Kidney glomerular epithelial cell (primary cell): ENCODE measurements at places on chromosomes 6 and 20.

DNA sequence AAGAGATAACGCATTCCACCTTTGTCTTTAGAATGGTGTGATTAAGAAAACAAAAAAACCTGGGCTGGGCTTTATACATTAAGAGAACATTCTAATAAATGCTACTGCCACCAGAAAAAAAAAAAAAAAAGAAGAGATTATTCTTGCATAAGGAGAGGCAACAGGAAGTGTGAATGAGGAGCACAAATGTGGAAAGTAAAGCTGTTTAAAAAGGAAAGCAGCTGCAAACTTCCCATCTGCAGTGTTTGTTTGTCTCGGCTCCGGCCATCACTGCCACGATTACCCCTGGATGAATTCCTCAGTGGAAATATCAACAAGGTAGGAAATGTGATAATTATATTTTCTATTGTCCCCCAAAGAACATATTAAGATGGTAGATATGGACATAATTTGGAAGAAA is 223.9 kb downstream of the PHF3 start:
- DNase-seq, result no peak

GRCh38 chr6:13191461-13191860 is 136.9 kb downstream of the TBC1D7 start:
- no peak for DNase-seq

DNA sequence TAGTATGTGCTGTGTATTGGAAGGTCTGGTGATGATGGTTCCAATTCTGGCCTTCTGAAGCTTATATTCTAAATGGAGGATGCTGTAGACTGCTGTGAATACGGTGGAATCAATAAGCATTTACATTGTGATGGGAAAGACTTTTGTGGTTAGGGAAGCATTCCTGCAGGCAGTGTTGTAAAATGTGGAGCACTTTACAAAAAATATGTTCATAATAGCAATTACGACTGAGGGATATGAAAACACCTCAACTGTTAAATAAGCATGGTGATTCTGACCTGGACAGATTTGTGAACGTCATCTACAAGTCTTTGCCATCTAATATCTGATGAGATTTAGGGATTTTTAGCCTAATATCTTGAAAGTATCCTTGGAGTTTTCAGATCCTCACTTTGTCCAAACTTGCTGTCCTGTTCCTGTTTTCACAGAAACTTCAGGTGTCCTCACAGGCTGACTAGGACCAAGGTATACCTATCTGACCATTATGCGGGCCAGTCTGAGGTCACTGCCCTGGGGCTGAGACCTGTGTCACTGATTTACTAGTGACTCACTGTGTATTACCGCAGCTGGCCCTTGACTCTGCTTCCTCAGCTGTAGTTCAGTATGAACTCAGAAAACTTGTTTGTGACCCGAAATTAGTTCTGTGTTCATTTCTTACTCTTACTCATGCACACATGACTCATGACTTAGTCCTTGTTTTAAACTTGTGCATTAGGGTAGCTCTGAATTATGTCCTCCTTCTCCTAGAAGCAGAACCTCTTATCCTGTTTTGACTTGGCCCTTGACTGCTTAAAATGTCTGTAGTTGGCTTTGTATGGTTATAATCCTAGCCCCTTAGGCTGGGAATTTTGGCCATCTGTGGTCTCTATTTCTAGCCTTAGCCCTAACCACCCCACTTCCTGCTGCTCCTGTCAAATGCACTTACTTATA is 343.0 kb downstream of the CDKAL1 start:
- peak; percentile 96 for DNase-seq

DNA sequence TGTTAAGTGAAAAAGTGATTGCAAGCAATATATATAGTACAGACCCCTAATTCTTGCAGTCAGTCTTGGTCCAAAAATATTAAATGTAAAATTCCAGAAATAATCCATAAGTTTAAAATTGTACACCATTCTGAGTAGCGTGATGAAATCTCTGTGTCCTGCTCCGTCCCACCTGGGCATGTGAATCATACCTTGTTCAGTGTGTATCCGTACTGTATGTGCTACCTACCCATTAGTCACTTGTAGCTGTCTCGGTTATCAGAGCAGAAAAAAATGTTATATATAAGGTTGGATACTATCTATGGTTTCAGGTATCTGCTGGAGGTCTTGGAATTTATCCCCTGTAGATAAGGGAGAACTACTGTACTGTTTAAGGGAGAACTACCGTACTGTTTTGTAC is 16.3 kb downstream of the IRAK1BP1 start:
- no peak for DNase-seq

GRCh38 chr6:125865015-125865414 is 74.3 kb downstream of the NCOA7 start:
- DNase-seq, result no peak

- no peak for DNase-seq
Measured at GRCh38 chr6:161374971-161375873, 101.4 kb upstream of the AGPAT4 start.

- DNase-seq, result no peak
Measured at GRCh38 chr6:88562353-88563276, 396.5 kb upstream of the CNR1 start.

DNA sequence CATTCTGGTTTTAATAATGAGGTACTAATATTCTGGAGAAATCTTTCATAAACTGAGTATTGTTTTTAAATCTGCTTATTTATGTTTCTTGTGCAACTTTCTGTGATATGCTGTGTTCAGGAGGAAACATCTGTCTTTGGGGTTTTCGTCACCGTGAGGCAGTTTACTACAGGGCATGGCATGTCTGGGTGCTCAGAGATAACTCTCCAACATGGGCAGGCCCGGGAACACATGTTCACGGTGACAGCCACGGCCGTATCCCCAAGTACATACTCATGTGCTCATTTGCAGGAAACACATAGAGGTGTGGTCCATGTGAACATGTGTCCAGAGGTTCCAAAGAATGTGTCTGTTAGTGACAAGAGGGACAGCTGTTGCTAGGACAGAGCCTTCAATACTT is 62.1 kb upstream of the CNKSR3 start:
- DNase-seq, result no peak

GRCh38 chr6:37624606-37625574 is 72.8 kb downstream of the MDGA1 start:
- DNase-seq, result no peak

GRCh38 chr6:138953451-138953850 is 34.6 kb downstream of the REPS1 start:
- DNase-seq, result no peak

DNA sequence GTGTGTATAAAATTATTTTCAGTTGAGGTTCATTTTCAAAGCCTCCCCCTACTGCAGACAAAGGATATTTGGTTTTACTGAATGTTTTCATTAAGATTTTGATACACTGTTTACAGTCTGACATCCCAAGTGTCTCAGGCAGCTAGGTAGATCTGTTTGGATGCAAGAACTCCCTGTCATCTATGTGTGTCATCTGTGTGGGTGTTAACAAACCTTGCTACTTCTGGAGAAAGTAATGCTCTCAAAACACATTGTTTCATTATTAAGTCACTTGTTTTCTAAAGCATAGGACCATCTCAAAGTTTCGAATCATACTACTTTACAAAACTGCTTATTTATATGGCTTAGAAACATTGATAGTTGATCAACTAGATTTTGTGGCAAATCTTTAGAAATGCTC is 114.5 kb upstream of the TMEM170B start:
- DNase-seq, result peak; percentile 55

- no peak for DNase-seq
Measured at GRCh38 chr20:63558804-63559484, 5.0 kb downstream of the FNDC11 start.

- no peak for DNase-seq
Measured at GRCh38 chr6:38027685-38028373, 208.3 kb downstream of the ZFAND3 start.

DNA sequence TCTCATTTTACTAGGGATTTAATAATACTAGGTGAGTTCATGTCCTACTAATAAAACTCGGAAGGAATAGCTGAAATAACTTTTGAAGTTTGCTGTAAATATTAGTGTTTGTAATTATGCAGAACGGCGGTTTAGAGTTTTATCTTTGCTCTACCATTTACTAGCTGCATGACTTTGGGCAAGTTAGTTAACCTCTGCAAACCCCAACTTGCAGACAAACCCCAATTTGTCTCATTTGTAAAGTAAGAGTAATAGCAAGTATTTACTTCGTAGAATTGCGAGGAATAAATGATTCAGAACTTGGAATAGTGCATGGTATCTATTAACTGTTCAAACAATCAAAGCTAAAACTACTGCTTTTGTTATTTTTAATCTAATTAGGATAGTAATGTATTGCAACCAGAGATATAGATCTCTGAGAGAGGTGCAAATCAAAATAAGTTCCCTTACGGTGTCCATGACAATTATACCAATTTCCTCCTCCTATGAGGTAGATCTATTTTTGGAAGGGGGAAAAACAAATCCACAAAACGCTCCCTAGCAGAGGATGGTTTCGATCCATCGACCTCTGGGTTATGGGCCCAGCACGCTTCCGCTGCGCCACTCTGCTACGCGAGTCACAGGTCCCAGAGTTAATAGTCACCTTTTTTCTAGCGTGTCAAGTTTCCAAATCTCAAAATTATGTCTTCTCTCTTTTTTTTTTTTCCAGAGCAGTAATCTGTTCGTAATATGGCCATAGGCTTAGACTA is 35.1 kb upstream of the BTN3A2 start:
- DNase-seq, result peak; percentile 61

DNA sequence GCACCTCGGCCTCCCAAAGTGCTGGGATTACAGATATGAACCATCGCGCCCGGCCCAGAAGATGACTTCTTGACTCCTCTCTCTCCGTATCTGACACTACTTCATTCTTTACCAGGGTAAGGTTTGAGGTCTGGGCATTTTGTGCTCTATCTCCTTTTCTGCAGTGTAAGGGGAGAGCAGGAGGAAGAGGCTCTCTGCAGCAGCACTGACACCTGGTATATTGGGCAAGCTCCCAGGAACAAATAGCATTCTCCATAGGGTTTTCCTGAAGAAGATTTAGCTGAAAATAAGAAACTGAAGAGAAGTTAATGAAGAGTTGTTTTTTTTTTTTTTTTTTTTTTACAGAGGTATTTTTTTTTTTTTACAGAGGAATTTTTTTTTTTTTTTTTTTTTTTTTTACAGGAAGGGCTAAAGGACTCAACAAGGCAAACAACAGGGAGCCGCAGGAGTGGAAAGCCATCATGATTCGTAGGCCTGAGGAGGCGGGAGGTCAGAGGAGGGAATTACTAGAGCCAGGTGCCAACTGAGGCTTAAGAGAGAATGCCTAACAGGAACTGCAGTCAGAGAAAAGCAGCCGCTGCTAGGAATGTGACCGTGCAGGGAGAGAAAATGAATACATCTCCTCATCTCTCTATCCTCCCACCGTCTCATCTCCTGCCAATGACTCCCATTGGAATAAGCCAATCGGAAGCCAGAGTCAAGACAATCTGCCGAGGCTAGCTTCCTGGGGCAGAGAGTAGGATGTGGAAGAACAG is 34.7 kb upstream of the ADGRF4 start:
- DNase-seq, result peak; percentile 8

- DNase-seq, result no peak
Measured at GRCh38 chr20:48928832-48929725, 7.6 kb downstream of the ARFGEF2 start.

DNA sequence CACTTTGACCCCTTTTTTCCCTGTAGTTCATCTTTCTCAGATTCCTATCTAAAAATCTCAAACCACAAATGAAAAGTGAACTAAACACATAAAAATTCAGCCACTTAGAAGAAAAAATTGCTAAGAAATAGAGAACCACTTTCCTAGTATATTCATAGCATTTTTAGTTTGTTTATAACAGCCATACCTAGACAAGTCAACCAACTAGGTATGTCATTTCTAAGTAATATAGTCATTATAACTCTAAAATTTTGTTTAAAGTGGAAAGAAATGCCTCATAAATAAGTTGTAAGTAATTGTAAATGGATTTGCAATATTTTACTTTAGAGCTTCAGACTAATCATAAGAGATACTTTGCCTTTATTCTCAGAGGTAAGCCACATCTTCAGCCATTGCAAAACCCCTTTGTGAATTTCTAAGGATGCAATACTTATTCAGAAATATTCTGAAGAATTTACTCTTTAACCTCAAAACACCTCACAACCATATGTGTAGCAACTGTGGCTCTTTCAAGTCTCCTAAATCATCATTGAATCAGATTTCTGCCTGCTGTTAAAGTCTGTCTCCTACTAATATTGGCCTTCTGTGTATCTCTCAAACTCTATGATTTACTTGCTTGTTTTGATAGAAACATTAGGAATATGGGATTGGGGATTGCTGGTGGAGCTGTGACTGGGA is 6.9 kb upstream of the SUMO4 start:
- no peak for DNase-seq

DNA sequence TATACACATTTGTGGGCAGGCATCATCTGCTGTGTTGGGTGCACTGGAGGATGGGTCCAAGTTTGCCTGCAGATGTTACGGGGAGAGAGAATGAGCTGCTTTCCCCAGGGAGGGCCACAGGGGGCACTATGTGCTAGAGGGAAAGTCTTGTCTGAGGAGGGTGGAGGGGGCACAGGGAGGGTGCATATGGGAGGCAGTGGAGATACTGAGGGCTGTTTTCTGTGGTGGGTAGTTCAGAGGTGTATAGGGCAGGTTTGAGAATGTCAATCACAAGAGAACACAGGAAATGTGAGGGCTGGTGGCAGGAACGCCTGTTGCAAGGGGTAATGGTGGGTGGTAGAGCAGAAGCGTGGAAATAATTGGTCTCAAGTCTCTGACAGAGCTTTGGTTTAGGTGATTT is 7.7 kb upstream of the PTPRA start:
- no peak for DNase-seq

DNA sequence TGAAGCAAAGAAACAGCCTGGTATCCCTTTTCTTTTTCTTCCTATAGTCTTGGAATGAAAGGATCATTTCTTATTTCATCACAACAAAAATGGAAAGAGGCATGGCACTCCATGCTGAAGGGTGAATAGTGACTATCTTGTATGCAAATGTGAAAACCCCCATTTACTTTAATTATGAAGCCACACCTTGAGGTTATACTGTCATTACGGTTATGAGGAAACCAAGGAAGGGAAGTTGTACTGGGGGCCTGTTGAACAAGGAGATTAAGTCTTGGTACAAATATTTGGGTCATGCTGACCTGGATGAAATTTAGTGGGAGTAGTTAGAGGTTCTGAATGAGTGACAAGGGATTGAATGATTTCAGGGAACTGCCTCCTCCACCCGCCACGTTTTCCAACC is 8.7 kb upstream of the STXBP5 start:
- no peak for DNase-seq

GRCh38 chr20:3434232-3434631 is 26.8 kb upstream of the DNAAF9 start:
- DNase-seq, result no peak

GRCh38 chr6:170485159-170485558 is 67.9 kb downstream of the PSMB1 start:
- no peak for DNase-seq

- no peak for DNase-seq
Measured at GRCh38 chr6:37454420-37455140, 21.6 kb downstream of the CMTR1 start.
